Adrenal gland (tissue), 19 donors: ENCODE measurements at places on chromosomes 13 and 19. TPM values are rescaled to one million over a fixed set of nuclear protein-coding genes. Genes with fewer than 3 reads are reported as not detected.

The SOX21 gene
- polyA plus RNA-seq, result not detected

The LILRB1 gene
- 3.1 TPM for polyA plus RNA-seq

The PPP6R1 gene
- polyA plus RNA-seq, result 33.4 TPM

The MEX3D gene
- polyA plus RNA-seq, result 1.6 TPM

The KLK12 gene
- polyA plus RNA-seq, result not detected

The ZNF486 gene
- 0.81 TPM for polyA plus RNA-seq

The CEACAM8 gene
- not detected for polyA plus RNA-seq

- no peak for DNase-seq
Observed at GRCh38 chr13:107275945-107276614, 708.1 kb upstream of the ARGLU1 start.

DNA sequence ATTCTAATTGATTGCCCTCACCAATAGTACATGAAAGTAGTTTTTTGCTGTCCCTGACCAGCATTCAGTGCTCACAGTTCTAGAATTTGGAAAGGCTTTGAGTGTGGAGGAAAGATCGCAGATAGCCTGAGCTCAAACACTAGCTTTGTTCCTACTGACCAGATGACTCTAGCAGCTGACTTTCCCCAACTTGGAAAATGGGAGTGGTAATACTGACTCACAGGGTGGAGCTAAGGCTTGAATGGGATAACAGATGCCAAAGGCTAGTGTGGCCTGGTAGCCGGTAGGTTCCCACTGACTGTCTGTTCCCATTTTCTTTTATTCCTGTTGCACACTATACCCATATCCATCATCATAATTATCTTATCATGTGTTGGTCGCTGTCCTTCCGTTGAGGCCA lies 3.7 kb downstream of the ZSCAN22 start:
- no peak for DNase-seq

DNA sequence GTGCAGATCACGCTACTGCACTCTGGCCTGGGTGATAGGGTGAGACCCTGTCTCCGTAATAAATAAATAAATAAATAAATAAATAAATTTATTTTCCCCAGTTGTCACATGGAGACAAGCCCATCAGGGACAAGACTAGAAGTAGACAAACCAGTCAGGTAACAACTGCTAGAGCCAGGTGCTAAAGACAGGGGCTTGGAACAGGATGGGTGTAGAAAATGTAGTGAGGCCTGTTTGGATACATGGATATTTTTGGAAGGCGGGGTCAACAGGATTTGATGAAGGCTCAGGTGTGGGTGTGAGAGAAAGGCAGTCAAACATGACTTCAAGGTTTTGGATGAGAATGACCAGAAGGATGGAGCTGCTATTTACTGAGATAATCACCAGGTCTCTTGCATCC lies 27.7 kb upstream of the TPM4 start:
- DNase-seq, result no peak

GRCh38 chr13:72218966-72219365 lies 352.0 kb upstream of the DACH1 start:
- DNase-seq, result no peak

GRCh38 chr13:39463611-39464010 lies 139.4 kb downstream of the LHFPL6 start:
- DNase-seq, result no peak

GRCh38 chr19:50214699-50215543 lies 11.5 kb downstream of the MYH14 start:
- DNase-seq, result no peak

- DNase-seq, result no peak
Observed at GRCh38 chr19:2858864-2859263, 8.3 kb upstream of the ZNF556 start.

GRCh38 chr13:45695198-45695730 lies 6.9 kb upstream of the CBY2 start:
- no peak for DNase-seq

DNA sequence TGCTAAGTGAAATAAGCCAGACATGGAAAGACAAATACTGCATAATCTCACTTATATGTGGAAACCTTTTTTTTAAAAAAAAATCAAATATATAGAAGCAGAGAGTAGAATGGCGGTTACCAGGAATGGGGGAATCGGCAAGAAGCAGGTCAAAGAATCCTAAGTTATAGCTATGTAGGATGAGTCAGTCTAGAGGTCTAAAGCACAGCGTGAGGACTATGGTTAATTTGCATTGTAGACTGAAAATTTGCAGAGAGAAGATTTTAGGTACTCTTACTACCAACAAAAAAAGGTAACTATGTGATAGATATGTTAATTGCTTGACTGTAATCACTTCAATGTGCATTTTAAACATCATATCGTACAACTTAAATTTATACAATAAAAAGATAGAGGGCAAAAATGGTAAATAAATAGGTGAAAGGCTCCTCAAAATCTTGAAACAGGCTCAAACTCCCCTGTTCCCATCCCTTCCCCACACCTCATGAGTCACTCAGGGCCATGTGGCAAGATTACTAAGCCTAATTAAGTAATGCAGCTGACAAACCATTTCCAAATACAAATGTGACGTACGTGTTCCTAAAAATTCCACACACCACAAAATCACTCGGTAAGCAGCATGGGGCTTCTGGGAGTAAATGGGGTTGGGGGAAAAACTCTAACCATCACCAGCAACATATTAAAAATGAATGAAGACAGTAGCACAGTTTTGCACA lies 159.0 kb downstream of the USP12 start:
- no peak for DNase-seq

DNA sequence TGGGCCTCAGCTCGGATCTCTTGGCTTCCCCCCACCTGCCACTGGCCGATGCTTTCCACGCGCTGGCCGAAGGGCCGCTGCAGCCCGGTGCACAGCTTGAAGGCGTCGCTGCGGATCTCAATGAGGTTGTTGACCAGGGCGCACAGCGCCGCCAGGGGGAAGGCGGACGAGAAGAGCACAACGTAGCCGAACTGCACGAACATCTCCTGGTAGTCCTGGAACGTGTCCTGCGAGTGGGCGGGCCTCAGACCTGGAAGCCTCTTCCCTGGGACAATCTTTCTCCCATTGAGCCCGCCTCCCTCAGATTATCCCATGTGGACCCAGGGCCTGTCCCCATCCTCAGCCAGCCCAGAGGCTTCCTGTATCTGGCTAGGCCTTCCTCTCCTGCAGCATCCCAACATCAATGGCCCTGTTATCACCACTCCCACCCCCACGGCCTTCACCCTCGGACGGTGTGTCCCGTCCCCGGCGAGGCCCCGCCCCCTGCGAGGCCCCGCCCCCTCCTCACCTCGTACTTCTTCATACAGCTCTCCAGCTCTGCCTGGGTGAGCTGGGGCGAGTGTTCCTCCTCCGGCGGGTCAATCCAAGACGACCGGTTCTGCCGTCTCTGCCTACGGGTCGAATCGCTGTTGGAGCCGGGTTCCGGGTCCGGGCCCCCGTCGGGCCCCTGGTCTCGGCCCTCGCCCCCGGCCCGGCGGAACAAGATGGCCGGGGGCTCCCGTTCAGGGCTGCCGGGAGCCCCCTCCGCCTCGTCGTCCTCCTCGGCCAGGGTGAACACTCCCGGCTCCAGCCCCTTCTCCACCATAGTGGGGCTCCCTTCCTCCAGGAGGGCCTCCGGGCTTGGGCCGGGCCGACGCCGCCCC lies 6.8 kb downstream of the ANO8 start:
- DNase-seq, result peak; percentile 92

GRCh38 chr13:37791699-37792098 lies 77.9 kb downstream of the TRPC4 start:
- no peak for DNase-seq

GRCh38 chr19:16790051-16790450 lies 39.1 kb upstream of the SIN3B start:
- no peak for DNase-seq

DNA sequence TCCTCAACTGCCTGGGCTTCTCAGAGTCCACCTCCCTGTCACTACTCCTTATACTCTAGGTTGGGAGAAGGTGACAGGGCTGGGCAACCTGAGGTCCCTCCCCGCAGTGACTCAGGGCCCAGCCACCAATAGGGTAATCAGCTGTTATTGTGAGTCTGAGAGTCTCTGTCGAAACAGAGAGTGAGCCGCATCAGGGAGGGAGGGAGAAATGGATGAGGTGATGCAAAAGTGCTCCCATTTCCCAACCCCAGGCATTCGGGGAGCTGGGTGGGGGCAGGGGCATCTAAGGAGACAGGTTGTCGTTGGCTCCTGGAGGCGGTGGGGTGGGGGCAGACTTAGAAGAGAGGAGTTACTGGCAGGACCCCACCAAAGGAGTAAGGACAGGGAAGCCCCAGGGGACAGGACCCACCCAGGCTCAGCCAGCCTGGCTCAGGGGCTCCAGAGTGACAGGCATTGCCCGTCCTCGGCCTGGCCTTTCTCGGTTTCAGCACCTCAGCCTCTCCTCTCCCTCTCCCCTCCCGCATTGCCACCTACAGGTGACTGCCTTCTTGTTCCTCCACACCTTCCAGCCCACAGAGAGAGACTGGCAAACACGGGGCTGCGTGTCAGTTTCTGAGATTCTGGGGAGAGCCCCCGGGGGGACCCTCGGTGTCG lies at the start of gene DMKN:
TSS of gene DMKN (minus strand) at position 22 of the 654 bp plus-strand sequence. CDS start 174 bp downstream, outside the sequence.
- DNase-seq, result no peak

DNA sequence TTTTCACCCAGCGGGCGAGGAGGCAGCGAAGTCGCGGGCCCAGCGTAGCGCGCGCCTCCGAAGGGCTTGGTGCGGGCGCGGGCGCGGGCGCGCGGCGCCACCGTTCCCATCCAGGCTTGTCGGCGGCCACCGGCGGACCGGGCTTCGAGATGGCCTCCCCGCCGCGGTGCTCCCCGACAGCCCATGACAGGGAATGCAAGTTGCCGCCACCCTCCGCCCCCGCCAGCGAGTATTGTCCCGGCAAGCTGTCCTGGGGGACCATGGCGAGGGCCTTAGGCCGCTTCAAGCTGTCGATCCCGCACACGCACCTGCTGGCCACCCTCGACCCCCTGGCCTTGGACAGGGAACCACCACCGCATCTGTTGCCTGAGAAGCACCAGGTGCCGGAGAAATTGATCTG lies at the start of gene WDR88:
TSS of gene WDR88 (plus strand) at position 94 of the 400 bp plus-strand sequence. CDS start at position 150, 56 bp downstream.
- DNase-seq, result no peak

DNA sequence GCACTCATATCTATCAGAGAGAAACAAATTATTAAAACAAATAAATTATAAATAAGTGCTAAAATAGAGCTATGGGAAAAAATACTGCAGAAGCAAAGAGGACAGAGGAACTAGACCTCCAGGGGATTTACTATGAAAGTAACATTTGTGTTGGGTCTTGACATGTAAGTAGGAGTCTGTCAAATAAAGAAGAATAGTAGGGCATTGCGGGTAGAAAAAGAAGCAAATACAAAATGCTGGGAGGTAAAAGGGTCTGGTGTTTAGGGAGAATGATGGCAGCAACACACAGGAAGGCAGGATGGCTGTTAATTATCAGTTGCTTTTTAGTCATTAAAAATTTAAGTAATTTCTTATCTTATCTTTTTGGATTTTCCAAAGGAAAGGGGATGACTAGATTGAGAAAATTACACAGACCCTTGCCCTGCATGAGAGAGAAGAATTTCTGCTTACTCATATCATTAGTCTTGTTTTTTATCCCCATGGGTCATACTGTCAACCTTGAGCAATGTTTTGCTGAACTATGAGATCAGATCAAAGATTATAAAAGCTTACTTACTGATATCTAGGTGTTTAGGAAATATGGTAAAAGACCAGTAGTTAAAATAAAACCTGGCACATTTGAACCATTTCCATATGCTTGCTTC lies 472.7 kb downstream of the DIAPH3 start:
- no peak for DNase-seq

DNA sequence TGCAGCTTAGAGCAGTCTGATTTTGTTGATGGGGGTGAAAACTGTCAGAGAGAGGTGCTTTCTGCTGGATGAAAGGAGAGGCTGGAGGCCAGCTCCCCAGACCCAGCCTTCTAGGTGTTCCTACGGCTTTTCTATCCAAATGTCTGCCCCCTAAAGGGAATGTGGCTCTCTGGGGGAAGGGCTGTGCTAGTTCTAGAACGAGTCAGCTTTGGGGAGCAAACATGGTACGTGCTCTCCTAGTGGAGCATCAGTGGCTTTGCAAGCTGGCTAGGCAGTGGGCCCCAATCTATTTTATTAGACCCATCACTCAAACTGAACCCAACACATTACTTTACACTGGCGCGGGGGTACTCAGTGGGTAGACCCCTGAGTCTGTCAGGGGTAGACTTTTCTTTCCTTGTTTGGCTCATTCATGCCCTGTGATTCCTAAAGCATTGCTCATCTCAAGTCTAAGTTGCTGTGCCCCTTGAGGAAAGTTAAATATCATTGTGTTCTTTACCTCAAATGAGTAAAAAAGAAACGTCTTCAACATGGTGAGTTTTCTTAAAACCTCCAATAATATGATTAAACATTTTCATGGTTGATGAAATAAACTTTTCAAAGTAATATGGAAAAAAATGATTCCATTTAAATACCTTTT lies 254.9 kb downstream of the DLEU7 start:
- DNase-seq, result no peak

GRCh38 chr19:28334419-28334818 lies 878.5 kb downstream of the UQCRFS1 start:
- no peak for DNase-seq

DNA sequence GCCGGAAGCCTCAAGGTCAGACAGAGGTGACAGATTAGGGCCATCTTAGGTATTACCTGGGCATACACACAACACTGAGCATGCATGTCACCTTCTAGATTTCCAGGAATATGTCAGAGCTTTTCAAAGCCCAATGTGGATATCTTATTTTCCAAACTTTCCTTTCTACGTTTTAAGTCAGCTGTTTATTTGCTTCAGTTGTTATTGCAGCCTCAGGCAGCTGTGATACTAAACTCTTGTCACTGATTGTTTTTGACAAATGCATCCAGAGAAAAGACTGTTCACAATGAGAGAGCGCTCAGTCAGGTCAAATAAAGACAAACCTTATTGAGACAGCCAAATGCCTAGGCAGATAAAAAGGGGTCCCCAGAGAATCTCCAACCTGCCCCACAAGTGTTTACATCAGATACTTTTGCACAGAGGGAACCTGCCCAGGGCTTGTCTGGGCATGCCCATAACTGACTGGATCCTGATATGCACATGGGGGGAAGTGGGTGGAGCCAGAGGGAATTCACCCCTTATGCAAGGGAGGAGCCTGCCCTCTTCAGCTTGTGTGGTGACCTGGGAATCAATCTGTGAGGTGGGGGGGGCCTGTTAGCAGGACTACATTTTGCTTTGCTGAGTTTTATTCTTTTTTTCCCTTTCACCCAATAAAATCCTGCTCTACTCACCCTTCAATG lies 28.5 kb downstream of the MED4 start:
- no peak for DNase-seq

DNA sequence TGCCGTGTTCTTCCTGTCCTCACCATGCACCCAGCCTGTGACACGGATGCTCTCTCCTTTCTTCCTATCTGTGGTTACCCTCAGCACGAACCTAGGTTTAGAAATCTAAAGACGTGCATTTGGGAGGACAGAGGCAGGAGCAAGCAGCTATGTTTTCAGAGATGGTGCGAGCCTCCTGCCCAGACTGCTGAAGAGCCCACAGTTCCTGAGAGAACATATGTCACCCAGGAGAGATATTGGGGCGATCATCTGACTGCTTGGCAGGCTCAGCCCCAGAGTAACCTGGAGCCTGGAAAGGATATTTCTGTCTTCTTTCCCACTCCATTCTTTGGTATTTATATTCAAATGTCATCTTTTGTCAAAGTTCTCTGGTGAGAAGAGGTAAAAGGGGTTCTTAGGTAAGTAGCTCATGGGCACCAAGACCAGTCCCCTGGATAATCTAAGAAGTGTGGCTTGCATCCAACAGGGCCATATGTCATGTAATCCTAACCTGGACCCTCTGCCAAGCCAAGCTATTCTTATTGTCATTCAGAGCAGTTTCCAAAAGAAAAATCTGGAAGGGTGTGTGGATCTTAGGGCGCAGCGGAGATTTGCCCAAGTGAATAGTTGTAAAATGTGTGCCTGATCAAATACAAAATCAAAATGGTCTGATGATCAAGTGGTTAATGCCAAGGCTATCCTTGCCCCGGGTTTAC lies 59.5 kb downstream of the FGF9 start:
- DNase-seq, result no peak

- no peak for DNase-seq
Observed at GRCh38 chr19:45848922-45849321, 14.0 kb downstream of the SYMPK start.
